ENCODE measurements at places on chromosomes 7 and 10.

GRCh38 chr10:110755781-110756180 is 111.6 kb downstream of the RBM20 start:
- DNase-seq, result no peak

DNA sequence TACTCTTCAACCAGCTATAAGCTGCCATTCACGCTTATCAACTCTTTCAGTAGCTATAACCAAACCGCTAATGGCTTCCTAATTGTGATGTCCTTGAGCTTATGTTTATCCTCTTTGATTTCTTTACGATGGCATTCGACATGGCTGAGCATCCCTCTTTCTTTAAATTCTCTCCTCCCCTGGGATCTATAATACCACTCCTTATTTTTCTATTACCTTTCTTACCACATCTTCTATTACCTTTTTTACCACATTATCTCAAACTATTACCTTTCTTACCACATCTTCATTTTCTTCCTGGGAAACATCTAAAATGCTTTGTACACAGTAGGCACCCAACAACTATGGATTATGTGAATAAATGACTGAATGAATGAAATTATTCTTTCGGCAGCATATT is 13.1 kb downstream of the ZCWPW1 start:
- no peak for DNase-seq

- DNase-seq, result no peak
Measured at GRCh38 chr7:5661942-5662341, 119.5 kb downstream of the RNF216 start.

- DNase-seq, result no peak
Measured at GRCh38 chr7:135380351-135380750, 129.6 kb downstream of the CNOT4 start.

- DNase-seq, result no peak
Measured at GRCh38 chr10:89591111-89591795, 53.8 kb downstream of the PANK1 start.

DNA sequence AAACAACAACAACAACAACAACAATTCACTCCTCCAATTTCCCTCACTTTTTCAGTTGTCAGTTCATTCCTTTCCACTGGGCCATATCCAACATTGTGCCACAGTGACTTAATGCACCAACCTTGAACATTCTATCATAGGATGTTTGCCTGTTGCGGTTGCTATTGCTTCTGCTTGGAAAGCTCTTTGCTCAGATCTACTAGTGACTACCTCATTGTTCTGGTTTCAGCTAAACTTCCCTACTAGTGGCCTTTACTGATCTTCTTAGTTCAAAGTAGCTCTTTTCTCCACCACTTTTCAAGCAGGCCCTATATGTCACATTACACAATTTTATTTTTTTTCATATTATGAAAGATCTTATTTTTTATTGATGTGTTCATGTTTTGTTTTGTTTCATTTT is 9.8 kb upstream of the STEAP4 start:
- no peak for DNase-seq

GRCh38 chr7:79060498-79060897 is 393.0 kb downstream of the MAGI2 start:
- DNase-seq, result no peak

DNA sequence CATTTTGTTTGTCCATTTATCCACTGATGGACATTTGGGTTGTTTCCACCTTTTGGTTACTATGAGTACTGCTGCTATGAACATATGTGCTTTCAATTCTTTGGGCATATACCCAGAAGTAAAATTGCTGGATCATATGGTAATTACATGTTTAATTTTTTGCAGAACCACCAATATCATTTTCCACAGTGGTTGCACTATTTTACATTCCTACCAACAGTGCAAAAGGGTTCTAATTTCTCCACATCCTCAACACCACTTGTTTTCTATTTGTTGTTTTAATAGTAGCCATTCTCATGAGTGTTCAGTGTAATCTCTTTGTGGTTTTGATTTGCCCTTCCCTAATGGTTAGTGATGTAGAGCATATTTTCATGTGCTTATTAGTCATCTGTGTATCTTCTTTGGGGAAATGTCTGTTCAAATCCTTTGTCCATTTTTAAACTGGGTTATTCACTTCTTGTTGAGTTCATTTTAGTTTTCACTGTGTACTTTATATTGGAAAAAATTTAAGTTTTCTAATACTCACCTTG is 101.9 kb downstream of the HIBADH start:
- no peak for DNase-seq

DNA sequence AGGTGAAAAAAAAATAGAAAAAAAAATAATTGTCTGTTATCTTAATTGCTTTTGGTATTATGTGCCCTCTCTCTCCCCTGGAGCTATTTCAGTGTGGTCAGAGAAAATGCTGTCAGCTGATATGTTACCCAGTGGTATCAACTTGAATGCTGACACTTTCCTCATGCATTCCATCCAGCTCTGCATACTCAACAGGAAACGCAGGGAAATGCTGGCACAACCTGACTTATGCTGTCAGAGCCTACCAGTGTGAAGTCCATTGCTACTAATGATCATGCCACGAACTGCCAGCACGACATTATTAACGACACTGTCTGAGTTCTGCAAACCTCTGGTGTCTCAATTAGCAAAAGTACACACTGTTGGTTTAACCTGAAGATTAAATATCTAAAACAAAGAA is 182.8 kb downstream of the ZWINT start:
- DNase-seq, result no peak

DNA sequence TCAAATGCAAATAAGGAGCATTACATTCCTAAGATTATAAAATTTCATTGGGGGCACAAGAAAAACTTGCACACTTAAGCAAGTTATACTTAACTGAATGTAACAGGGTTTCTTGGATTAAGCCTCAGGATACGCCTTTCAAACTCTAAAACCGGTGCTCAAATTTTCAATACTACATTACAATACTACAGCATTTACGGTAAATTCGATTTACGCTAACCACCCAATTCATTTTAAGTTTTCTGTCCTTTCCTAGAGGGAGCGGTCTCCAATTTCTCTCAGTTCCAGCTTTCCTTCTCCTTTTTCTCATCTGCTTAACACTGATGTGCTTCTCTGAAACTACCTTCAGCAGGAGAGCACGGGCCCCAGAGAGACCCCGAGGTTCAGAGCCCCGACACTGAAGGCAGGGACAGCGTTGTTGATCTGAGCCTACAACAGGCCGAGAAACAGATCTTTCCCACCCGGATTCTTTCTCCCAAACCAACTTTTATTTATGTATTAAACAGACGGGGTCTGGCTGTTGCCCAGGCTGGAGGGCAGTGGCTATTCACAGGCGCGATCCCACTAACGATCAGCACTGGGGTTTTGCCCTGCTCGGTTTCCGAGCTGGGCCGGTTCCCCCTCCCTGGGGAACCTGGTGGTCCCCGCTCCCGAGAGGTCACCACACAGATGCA is 798 bp downstream of the ZNF425 start:
- no peak for DNase-seq

GRCh38 chr10:91000470-91000869 is 79.6 kb upstream of the ANKRD1 start:
- no peak for DNase-seq

DNA sequence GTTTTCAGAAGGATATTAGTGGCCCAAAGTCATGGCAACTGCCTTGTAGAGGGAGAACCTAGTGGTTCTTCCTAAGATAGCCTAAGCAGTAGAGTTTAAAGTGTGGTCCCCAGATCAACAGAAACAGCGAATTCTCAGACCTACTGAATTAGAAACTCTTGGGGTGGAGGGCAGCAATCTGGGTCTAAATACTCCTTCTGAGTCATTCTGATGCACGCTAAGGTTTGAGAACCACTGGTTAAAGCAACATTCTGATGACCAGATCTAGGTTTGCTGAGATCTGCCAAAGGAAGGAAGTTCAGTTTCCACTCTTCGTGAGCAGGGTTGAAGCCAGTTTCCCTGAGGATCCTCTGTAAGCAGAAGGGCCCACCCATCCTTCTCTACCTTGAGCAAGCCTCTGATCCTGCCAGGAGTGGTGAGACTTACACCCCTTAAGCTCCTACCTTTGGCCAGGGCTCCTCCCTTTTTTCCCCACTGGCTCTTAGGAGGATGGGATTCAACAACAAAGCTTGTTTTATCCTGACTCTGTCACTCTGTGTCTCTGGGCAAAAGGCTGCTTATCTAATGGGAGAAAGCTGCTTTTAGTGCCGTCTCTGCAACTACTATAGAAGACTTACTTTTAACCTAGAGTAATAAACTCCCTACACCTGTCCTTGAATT is 26.8 kb upstream of the TRUB1 start:
- DNase-seq, result no peak

GRCh38 chr7:48209004-48209600 is 37.8 kb downstream of the ABCA13 start:
- DNase-seq, result no peak

DNA sequence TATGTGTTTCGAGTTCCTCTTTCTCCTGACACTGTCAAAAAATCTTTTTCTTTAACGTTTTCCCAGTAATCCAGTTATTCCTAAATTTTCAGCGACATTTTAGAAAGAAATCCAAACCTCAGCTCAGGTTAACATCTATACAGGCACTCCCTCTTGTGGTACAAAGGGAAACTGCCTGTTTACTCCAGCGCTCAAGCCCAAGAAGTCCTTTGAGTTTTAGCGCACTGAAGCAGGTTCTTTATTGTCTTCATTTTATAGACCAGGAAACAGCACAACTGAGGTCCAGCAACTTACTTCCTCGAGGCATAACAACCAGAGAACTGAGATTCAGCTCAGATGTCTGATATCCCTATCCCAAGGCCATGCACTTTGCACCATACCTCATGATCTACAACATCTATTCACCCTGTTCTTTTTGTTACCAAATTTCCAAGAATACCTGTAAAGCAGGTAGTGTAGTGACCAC is 287.2 kb upstream of the MKLN1 start:
- no peak for DNase-seq

- DNase-seq, result no peak
Measured at GRCh38 chr10:3295582-3296151, 123.1 kb upstream of the PITRM1 start.

GRCh38 chr10:109945473-109946177 is 22.3 kb upstream of the XPNPEP1 start:
- no peak for DNase-seq

- no peak for DNase-seq
Measured at GRCh38 chr7:128829391-128830166, 627 bp upstream of the FLNC start.

- no peak for DNase-seq
Measured at GRCh38 chr10:132612571-132613504, 75.3 kb downstream of the INPP5A start.

- no peak for DNase-seq
Measured at GRCh38 chr10:122112021-122112616, 123.2 kb downstream of the TACC2 start.

DNA sequence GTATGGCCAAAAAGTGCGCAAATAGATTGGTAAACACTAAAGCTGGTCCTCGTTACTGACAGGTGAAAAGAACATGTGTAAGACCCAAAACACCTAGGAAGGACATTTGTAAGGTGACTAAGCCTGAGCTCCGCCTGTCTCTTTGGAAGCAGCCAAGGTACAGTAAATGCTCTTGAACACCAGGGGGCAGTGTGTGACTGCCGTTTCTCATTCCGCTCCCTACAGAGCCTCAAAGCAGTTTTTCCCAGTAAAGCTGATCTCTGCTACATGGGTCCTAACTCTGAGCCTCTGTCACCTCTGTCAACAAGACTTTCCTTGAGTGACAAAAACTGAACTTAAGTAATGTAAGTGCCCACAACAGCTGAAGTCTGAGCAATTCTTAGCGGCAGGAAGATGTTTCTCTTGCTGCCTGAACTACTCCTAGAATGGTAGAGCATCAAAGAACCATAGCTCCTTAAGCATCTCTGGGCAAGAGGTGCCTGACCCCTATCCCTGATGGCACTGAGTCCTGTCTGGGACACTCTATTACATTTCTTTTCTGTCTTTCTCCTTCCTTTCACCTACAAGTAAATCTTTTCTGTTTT is 238.0 kb upstream of the INHBA start:
- DNase-seq, result no peak

DNA sequence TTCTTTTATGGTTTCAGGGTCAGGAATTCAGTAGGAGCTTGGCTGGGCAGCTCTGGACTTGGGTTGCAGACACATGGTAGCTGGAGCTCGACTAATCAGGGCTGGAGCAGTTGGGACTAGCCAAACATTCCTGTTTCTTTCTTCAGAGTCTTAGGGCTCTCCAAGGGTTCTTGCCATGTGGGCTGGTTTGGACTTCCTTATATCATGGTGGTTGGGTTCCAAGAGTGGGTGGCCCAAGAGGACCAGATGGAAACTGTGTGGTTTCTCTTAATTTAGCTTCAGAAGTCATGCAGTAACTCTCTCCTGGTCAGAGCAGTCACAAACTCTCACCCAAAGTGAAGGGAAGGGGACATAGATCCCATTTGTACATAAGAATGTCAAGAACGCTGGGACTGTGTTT is 270.1 kb upstream of the FZD1 start:
- DNase-seq, result no peak

GRCh38 chr10:132149271-132149670 is 37.5 kb upstream of the DPYSL4 start:
- DNase-seq, result no peak

GRCh38 chr10:73058057-73058591 is 38.5 kb downstream of the P4HA1 start:
- DNase-seq, result no peak

GRCh38 chr7:141231018-141231792 is 157.3 kb downstream of the TMEM178B start:
- no peak for DNase-seq

DNA sequence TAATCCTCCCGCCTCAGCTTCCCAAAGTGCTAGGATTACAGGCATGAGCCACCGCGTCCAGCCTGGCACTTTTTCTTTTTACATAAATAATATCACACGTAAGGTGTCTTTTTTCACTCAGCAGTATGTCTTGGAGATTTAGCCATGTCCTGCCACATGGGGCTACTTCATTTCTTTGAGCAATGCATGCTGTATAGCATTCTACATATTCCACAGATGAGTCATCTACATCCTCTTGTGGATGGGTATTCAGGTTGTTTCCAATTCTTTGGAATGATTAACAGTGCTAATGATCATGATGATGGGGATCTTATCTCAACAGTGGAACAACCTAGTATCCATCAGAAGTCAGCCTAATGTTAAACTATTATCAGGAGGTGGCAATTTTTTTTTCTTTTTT is 50.8 kb downstream of the ZNF503 start:
- DNase-seq, result no peak

DNA sequence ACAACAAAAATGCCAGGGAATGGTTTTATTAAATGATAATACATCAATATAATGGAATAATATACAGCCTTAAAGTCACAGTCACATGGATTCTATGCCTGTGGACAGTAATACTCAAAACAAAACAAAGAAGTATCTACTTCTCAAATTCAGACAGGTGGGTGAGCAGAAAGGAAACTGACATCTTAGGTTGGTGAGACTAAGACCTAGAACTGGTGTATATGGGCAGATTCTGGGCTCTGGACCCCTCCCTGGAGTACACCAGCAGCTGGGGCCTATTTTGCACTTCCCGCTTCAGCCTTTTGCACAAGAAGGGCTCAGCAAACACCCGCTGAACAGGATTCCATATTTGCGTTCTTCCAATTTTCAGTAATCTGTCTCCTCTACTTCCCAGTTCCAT is 5.4 kb upstream of the FIS1 start:
- DNase-seq, result no peak

GRCh38 chr7:71486856-71487628 is 355.1 kb downstream of the GALNT17 start:
- no peak for DNase-seq

GRCh38 chr7:20998309-20998708 is 211.6 kb upstream of the SP8 start:
- no peak for DNase-seq

- no peak for DNase-seq
Measured at GRCh38 chr10:24255881-24256311, 47.0 kb downstream of the KIAA1217 start.

GRCh38 chr10:80172896-80173295 is 32.4 kb downstream of the ANXA11 start:
- no peak for DNase-seq

Measured in stimulated activated CD8-positive, alpha-beta memory T cell treated with anti-CD3 and anti-CD28 coated beads, Interleukin-4, amount 100 ng/mL, for 4 hours (primary cell).